Mesenteric fat pad (tissue), 1 donor: ENCODE measurements at places on chromosomes 3 and 15. TPM values are rescaled to one million over a fixed set of nuclear protein-coding genes. Genes with fewer than 3 reads are reported as not detected.

DNA sequence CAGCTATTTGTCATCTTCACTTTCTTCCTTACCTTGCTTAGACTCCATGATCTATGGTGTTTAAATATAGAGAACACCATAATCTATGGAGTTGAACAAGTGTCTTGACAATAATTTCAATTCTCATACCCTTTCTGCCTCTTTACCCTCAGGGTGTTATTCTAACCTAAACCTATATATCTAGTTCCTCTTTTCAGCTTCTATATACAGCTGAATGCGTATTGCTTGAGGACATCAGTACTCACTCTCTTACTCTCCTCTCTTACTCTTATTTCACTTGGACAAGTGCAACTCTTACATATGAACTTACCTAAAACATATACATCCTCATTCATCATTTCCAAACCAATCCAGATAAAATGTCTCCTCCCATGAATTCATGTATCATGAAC is 187.1 kb downstream of the RAP2B start:
- no peak for DNase-seq

The HES1 gene
- total RNA-seq = 38.9 TPM

The EEF1AKMT4 gene
- total RNA-seq = 4.0 TPM

DNA sequence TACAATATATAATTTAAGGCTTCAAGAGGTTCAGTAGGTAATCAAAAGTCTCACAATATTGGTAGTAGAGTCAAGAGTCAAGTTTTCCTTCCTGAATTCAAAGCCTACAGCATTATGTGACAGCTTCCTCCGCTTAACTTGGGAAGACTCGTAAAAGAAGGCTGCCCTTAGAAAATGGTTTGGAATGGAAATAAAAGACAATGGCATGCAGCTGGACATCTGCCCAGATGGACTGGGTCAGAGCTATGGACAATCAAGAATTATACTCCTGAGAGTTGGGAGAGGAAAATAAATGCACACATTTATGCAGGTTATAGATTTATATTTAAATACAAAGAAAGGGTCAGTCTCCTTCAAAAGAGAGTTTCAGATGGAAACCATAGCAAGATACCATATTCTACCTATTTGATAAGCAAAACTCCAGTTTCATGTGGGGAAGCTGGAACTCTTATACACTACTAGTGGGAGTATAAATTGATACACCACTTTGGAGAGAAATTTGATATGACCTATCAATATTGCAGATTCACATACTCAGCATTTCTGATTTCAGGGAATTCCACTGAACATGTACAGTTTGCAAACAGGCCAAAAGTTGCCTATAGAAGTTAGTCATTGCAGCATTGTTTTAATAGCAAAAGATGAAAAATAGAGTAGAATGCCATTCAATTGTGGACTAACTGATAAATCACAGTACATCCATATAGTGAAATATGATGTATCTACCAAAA is 6.1 kb downstream of the CRYBG3 start:
- DNase-seq = no peak

- DNase-seq = no peak
These were observed 117.0 kb upstream of the MRPL3 start for GRCh38 chr3:131619821-131620220.

GRCh38 chr3:122758877-122759560 is 34.6 kb downstream of the HSPBAP1 start:
- DNase-seq = no peak
